ENCODE measurements at places on chromosomes 6 and 20.

- no peak for DNase-seq
Measured at GRCh38 chr6:18328540-18328939, 58.6 kb upstream of the RNF144B start.

DNA sequence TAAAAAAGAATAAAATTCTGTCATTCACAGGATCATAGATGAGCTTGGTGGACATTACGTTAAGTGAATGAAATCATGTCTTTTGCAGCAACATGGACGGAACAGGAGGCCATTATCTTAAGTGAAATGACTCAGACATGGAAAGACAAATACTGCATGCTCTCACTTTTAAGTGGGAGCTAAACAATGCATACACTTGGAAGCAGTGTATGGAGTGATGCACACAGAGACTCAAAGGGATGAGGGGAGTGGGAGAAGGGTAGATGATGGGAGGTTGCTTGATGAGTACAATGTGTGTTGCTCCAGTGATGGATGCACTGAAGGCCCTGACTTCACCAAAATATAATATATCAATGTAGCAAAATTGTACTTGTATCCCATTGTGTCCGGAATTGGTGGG is 293.4 kb downstream of the CD109 start:
- DNase-seq = no peak

GRCh38 chr6:104896914-104897313 is 37.2 kb upstream of the HACE1 start:
- DNase-seq = no peak

DNA sequence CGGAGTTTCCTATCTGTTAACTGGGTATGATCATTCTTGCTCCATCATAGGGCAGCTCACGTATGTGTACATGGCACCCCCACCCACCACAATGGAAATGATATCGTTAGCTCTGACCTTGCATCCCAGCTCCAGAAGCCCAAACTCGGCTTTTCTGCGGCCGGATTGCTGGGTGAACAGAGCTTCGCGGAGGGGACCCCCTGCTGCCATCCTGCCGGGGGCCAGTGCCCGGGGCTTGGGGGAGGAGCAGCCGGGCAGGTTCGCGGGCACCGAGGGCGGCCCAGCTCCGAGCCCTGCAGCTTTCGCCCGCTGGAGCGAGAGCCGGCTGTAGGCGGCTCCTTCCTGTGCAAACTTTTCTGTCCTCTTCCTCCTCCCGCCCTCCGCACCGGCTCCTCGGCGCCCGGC is 24.9 kb upstream of the FUCA2 start:
- peak; percentile 13 for DNase-seq

GRCh38 chr6:109897025-109897424 is 81.1 kb upstream of the GPR6 start:
- DNase-seq = no peak

DNA sequence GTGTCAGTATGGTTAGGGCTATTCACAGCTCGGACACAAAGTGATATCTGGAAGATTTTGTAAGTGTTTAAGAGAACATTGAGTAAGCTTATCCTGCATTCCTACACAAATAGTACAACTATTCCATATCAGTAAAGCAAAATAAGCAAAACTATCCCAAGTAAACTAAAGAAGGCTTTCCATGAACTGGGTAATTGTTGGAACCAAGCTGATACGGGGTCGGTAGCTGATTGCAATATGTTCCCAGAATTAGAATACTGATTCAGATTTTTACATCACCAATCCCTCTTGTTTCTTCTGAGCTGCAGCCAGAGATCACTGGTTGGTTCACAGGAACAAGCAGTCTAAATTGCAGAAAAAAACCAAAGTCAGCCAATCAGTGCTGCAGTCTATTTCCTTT is 54.1 kb downstream of the CDS2 start:
- no peak for DNase-seq

DNA sequence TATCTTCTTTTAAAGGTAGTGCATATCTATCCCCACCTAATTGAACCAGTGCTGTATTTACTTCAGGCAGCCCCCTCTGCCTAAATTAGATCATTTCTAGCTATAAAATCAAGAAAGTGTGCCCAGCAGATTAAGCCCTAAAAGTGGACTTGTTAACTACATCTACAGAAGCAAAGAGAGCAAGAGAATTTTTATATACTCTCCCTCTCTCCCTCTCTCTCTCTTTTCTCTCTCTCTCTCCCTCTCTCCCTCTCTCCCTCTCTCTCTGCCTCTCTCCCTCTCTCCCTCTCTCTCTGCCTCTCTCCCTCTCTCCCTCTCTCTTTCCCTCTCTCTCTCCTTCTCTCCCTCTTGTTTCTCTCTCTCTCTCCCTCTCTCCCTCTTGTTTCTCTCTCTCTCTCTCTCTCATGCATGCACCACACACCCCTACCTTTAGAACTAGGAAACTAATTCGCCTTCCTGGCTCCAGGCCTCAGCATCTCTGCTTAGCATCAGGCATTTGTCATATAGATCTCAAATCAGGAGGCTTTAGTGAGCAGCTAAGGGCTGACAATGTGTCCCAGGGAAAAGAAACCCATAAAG is 71.4 kb downstream of the FOXA2 start:
- DNase-seq = no peak
